ENCODE measurements at places on chromosomes 2 and 18.

DNA sequence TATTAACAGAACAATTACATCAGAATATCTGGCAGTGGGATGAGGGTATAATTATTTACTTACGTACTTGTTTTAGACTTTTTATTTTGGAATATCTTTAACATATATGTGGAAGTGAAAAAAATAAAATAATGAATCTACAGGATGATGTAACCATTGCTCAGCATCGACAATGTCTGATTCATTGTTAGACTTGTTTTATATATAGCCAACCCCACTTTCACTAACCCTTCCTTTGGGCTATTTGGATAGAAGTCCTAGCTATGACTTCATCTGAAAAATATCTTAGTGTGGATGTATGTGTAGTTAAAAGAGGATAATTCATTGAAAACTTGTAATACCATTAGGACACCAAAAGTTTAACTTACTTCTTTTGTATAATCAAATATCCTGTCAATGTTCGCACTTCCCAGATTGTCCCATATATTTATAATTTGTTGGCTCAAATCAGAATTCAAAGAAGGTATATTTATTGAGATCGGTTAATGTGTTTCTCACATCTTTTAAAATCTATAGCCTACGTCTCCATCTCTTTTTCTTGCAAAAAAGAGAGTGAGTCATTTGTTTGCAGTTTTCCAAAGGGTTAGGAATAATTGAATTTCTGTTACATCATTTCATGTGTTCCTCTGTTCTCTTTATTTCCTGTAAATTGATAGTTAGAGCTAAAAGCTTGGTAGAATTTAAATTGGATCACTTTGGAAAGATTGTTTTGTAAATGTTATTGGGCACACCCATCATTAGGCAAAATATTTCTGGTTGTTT, 506.1 kb upstream of the FAM98A start:
- DNase-seq: no peak

DNA sequence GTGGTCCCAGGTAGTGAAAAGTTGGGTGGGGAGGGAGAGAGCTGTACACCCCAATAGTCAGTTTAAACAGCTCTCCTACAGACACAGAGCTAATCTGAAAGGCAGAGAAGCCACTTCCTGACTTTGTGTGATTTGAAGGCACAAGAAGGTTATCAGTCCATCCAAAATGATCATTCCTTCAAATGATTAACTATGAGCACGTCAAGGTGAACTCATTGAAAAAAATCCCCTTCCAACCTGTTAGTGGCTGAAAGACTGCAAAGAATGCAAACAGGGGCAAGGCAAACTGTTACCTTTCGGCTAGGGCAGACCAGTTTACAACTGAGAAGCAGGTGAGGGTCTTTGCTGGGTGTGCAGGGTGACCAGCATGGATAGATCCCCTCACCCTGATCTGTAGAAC, 22.8 kb upstream of the APCDD1 start:
- DNase-seq: no peak

DNA sequence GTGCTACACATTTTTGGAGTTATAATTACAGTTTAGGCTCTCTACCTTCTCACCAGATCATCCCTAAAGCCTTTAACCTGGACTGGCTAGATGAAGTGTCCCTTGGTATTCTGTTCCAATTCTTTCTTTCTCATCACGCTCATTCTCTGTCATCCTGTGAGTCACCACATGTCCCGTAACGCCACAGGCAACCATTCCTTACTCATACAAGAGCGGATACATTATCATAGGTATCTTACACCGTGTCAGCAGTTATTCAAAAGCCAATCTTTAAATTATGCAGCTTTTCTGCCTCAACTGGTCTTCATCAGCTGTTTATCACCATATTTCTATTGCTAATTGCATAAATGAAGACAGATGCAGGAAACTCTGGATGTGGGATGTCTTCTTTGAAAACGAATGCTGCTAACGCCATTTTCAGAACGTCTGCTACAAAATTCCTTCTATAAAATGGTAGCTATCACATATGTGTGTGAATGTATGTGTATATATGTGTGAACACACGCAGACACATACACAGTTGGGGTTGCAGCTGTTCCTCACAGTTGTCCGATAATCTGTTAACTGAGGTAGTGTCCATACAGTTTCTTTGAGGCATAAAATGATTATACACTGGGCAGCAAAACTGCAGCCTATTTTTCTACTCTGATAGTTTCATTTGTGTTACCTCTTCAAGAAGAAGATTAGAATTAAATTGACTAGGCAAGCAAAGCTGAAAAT, 47.9 kb downstream of the EML6 start:
- DNase-seq: no peak

- DNase-seq: no peak
Observed at GRCh38 chr2:229650901-229651300, 63.5 kb downstream of the DNER start.

- DNase-seq: no peak
Observed at GRCh38 chr18:49400398-49401072, 59.9 kb downstream of the DYM start.

GRCh38 chr2:145494441-145494840, 974.5 kb upstream of the ZEB2 start:
- no peak for DNase-seq
